ENCODE measurements at places on chromosomes 12 and 14.
A peak's percentile ranks its signal among the peaks of the same experiment; 100 is the strongest.

GRCh38 chr12:20272801-20273200 is 95.5 kb upstream of the PDE3A start:
- DNase-seq, result peak; percentile 56

- DNase-seq, result no peak
Observed at GRCh38 chr12:103422746-103423515, 72.8 kb downstream of the C12orf42 start.

DNA sequence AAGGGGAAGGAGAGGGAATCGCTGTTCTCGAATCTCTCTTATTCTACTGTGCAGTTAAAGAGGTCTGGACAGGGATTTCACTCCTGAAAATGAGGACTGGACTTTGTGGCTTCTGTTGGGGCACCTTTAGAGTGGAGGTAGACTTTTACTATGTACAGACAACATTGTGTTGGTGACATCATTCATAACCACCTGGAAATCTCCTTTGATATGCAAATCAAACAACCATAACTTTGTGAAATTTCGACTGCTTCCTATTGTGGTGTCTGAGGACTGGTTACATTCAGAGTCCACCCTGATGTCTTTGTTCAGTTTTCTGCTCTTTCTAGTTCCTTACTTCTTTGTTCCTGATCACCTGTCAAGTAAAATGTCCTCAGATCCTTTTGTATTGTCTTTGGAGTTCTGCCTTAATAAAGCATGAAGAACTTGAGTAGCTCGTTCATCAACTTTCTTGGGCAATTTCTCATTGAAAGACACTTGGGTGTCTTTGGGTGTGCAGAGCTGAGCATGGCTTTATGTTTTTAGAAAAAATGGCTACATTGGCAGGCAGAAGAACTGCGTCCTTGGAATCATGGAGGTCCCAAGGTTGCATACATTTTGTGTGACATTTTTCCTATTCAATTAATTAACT is 29.8 kb downstream of the LRRK2 start:
- DNase-seq, result no peak

- DNase-seq, result no peak
Observed at GRCh38 chr12:19036673-19037357, 92.7 kb upstream of the PLEKHA5 start.

DNA sequence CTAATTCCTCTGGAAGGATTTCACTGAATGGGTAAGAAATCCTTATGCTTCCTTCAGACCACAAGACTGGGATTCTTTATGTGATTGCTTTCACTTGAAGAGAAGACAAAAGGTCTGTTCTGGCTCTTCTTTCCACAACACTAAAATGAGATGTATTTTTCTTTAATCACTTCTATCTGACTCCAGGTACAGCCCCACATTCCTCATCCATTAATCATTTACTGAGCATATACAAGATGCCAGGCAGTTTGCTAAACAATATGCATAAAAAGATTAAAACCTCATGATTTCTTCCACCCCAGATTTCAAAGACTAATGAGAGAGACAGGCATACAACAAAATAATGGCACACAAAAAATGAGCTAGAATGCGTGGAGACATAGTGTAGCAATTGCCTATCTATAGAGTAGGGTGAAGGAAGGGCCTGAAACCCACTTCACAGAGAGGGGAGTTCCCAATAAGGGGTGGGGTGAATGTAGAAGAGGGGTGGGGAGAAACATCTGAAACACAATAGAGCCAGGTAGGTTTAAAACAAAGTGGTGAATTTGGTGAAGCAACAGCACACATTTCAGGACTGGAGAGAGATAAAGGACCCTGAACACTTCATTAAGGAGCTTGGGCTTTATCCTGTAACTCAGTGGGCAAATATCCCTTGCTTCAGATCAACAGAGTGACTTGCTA is 65.1 kb upstream of the PRB2 start:
- DNase-seq, result no peak

Data from hindlimb muscle (tissue), 1 donor.